ENCODE measurements at places on chromosomes 5 and 9. TPM values are rescaled to one million over a fixed set of nuclear protein-coding genes. Genes with fewer than 3 reads are reported as not detected.

The PCDHGA7 gene
- total RNA-seq = 5.6 TPM

The GNE gene
- 28.4 TPM for total RNA-seq

The IFNA21 gene
- not detected for total RNA-seq

The ENTPD2 gene
- not detected for total RNA-seq

The NUP155 gene
- 77.8 TPM for total RNA-seq

The MLANA gene
- not detected for total RNA-seq

The GZMA gene
- not detected for total RNA-seq

Measured in OCI-LY7 (cell line).